ENCODE measurements at places on chromosomes 12 and 14.

DNA sequence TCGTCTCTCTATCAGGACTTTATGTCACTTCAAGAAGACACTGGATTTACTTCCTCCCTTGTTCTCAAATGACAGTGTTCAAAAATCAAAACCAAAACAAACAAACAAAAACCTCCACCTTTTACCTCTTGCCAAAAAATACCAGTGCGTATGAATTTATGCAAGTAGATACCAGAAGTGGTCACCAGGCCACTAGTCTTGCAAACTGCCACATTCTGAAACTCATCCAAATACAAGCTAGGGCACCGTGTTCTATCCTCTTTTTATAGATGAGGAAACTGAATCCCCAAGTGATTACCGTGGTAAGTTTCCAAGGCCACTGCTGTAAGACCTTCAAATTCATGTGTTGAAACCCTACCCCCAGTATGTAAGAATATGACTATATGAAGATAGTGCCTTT is 343.9 kb upstream of the KITLG start:
- H3K27me3 ChIP-seq, result no peaks in the 10 kb centered on the region
- no peak overlapping the region for H3K27ac ChIP-seq
- H3K4me3 ChIP-seq, result no peak overlapping the region
- peaks cover 14% of the 10 kb centered on the region for H3K4me1 ChIP-seq
- DNase-seq, result no peak

GRCh38 chr12:94714378-94715114 is 64.2 kb upstream of the TMCC3 start:
- no peaks in the 10 kb centered on the region for H3K4me1 ChIP-seq
- H3K4me3 ChIP-seq, result no peak overlapping the region
- no peaks in the 10 kb centered on the region for H3K36me3 ChIP-seq
- H3K27ac ChIP-seq, result no peak overlapping the region
- H3K27me3 ChIP-seq, result no peaks in the 10 kb centered on the region
- DNase-seq, result peak; percentile 10

DNA sequence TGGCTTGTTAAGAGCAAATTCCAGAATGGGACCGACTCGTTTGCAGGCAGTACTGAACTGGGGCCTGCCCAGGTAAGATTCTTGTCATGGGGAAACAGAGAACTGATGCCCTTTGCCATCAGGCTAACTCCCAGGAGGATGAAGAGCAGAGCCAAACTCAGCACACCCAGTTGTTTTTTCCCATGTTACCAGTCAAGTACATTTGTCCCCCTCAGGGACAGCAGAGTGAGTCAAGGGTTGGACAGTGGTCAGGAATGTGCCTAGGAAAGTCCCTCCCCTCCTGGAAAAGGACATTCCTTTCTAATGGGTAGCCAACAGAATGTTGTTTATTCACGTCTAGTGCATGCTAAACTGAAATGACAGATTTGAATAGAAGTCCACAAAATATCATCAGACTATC is 1.6 kb downstream of the ART4 start:
- no peaks in the 10 kb centered on the region for H3K27me3 ChIP-seq
- DNase-seq, result peak; percentile 68
- H3K4me3 ChIP-seq, result no peak overlapping the region
- peaks cover 57% of the 10 kb centered on the region for H3K4me1 ChIP-seq

GRCh38 chr12:4221258-4221620 is 52.3 kb upstream of the CCND2 start:
- no peaks in the 10 kb centered on the region for H3K4me1 ChIP-seq
- no peak overlapping the region for H3K4me3 ChIP-seq
- no peaks in the 10 kb centered on the region for H3K36me3 ChIP-seq
- H3K27me3 ChIP-seq, result no peaks in the 10 kb centered on the region

GRCh38 chr12:24177889-24178288 is 228.4 kb upstream of the SOX5 start:
- H3K4me3 ChIP-seq, result no peak overlapping the region
- no peaks in the 10 kb centered on the region for H3K27me3 ChIP-seq
- no peak overlapping the region for H3K27ac ChIP-seq

DNA sequence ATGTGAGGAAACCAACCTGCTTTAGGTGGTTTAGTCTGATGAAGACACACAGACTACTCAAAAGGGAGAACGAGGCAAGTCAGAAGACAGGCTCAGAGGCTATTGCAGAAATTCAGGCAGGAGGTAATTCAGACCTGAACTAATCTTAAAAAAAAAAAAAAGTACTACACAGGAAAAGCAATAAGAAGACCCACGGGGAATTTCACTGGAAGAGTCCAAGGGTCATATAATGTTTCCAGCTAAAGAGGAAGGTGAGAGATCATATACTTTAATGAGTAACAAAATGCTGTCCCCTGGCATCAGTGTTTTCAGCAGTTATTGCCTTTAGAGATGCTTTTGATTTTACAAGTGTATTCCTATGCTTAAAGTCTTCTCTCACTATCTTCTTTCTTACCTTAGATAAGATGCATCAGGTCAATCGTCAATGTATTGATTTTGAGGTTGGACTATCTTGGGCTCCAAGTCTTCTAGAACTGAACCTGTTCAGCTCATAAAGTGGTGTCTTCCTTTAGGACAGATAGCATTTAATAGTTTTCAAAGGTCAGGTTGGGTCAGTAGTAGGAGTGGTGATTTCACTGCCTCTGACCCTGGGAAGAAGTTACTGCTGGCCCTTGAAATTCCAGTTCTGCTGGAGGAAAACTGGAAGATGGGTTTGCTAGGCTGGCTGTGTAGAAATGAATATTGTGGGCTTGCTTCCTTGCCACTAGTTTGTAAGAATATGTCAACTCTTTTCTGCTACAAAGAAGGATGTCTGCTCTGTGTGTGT is 60.0 kb downstream of the FAR2 start:
- no peak overlapping the region for H3K4me3 ChIP-seq
- H3K4me1 ChIP-seq, result no peaks in the 10 kb centered on the region
- H3K36me3 ChIP-seq, result no peaks in the 10 kb centered on the region
- H3K27ac ChIP-seq, result no peak overlapping the region
- no peak for DNase-seq

DNA sequence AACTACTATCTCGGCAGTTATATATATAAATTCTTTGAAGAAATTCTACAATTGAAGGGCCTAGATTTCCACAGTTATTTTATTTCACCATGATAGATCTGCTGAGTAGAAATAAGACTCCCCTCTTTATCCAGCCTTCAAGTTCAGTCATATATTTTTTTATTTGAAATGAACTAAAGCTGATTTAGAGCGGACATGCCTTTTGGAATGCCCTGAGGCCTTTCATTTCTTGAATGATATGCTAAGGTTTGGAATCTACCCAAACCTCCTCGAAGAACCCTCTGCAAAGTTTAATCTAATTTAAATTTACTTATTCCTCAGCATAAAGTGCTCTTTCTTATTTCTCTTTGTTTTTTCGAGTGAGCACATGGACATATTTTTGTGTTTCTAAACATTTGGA is 15.1 kb downstream of the SIX1 start:
- no peak for DNase-seq
- H3K27me3 ChIP-seq, result peaks cover 22% of the 10 kb centered on the region
- peaks cover 11% of the 10 kb centered on the region for H3K4me1 ChIP-seq
- H3K27ac ChIP-seq, result no peak overlapping the region
- no peaks in the 10 kb centered on the region for H3K36me3 ChIP-seq

- H3K27ac ChIP-seq, result no peak overlapping the region
- H3K4me1 ChIP-seq, result peaks cover 8% of the 10 kb centered on the region
- H3K4me3 ChIP-seq, result no peak overlapping the region
- no peak for DNase-seq
Measured at GRCh38 chr12:71605039-71605438, 58.6 kb downstream of the ZFC3H1 start.

GRCh38 chr12:69342421-69342820 is 5.8 kb upstream of the LYZ start:
- no peak overlapping the region for H3K4me3 ChIP-seq
- H3K27ac ChIP-seq, result peak overlapping the region; percentile 94
- no peaks in the 10 kb centered on the region for H3K27me3 ChIP-seq
- no peak for DNase-seq
- H3K4me1 ChIP-seq, result peaks cover 92% of the 10 kb centered on the region
- H3K36me3 ChIP-seq, result no peaks in the 10 kb centered on the region

DNA sequence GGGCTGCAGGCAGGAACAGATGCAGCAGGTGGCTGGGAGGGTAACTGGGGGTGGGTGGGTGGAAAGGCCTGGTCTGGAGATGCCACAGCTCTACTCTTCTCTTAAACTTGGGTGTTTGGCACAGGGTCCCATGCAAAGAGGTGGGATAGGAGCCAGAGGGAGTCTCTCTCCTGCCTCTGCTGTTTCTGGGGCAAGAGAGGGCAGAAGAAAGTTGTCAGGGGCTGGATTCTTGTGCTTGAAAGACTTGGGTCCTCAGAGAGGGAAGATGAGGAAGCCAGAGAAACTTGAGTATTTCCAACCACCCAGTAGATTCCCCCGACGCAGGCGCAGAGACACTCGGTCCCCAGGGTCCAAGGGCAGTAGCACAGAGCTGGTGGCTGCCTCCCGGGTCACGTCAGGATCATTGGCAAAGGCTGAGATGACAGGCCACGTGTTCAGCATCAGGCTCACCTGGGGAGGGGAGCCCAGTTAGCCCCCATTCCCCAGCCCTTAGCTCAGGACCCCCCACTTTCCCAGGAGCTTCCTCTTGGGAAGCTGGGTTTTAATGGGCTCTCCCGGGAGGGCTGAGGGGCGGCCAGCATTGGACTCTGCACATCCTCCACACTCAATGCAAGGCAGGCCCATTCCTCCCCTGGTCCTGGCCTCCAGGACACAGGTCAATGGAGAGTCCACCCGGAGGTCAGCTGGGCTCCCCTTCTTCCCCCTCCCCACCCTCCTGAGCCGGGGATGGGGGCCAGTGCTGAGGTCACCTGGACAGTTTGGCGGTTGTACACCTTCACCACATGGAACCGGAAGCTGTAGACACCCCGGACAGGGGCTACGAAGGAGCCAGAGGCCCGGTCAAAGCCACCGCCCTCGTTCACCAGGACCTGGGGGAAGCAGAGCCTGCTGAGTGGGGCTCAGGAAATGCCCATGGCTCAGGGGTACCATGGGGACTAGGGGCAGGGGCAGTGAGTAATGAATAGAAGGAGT is 1.6 kb downstream of the CBLN3 start:
- H3K27me3 ChIP-seq, result no peaks in the 10 kb centered on the region
- peaks cover 74% of the 10 kb centered on the region for H3K4me1 ChIP-seq
- no peak for DNase-seq
- peak overlapping the region; percentile 91 for H3K27ac ChIP-seq
- H3K4me3 ChIP-seq, result no peak overlapping the region
- peaks cover 4% of the 10 kb centered on the region for H3K36me3 ChIP-seq

GRCh38 chr12:19963972-19964371 is 404.4 kb upstream of the PDE3A start:
- H3K27me3 ChIP-seq, result no peaks in the 10 kb centered on the region
- peaks cover 12% of the 10 kb centered on the region for H3K4me1 ChIP-seq
- H3K27ac ChIP-seq, result no peak overlapping the region
- no peaks in the 10 kb centered on the region for H3K36me3 ChIP-seq
- DNase-seq, result no peak

GRCh38 chr14:72552236-72552635 is 341.7 kb downstream of the DPF3 start:
- H3K27me3 ChIP-seq, result no peaks in the 10 kb centered on the region
- no peak overlapping the region for H3K27ac ChIP-seq
- no peak for DNase-seq
- no peak overlapping the region for H3K4me3 ChIP-seq

- no peaks in the 10 kb centered on the region for H3K36me3 ChIP-seq
- H3K4me1 ChIP-seq, result peaks cover 38% of the 10 kb centered on the region
- H3K4me3 ChIP-seq, result peak overlapping the region; percentile 28
- DNase-seq, result peak; percentile 61
Measured at GRCh38 chr12:69239922-69240630, 707 bp downstream of the CPSF6 start.

DNA sequence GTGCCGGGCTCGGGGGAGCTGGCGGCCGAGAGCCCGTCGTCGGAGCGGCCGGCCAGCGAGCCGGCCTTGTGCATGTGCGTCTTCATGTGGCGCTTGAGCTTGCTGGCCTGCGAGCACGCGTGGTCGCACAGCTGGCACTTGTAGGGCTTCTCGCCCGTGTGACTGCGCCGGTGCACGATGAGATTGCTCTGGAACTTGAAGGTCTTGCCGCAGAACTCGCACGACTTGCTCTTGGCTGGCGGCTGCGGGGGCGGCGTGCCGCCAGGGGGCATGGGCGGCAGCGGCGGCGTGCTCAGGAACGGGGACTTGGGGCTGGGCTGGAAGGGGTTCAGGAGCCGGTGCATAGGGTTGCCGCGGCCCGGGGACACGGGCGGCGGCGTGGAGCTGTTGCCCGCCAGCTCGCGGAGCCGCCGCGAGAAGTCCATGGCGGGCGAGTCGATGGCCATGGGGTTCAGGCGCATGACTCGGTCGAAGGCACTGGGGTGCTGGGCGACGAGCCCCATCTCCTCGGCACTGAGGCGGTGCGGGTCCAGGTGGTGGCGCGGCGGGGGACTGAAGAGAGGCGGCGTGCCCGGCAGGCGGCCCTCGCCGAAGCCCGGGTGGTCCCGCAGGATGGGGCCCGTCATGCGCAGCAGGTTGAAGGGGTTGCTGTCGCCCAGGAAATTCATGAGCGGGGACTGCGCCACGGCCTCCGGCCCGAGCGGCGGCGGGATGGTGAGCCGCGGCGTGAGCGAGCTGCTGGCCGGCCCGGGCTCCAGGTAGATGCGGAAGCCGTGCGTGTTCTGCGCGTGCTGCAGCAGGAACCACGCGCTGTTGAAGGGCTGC is 96.5 kb downstream of the BCL11B start:
- no peaks in the 10 kb centered on the region for H3K4me1 ChIP-seq
- H3K36me3 ChIP-seq, result no peaks in the 10 kb centered on the region
- no peak overlapping the region for H3K4me3 ChIP-seq

DNA sequence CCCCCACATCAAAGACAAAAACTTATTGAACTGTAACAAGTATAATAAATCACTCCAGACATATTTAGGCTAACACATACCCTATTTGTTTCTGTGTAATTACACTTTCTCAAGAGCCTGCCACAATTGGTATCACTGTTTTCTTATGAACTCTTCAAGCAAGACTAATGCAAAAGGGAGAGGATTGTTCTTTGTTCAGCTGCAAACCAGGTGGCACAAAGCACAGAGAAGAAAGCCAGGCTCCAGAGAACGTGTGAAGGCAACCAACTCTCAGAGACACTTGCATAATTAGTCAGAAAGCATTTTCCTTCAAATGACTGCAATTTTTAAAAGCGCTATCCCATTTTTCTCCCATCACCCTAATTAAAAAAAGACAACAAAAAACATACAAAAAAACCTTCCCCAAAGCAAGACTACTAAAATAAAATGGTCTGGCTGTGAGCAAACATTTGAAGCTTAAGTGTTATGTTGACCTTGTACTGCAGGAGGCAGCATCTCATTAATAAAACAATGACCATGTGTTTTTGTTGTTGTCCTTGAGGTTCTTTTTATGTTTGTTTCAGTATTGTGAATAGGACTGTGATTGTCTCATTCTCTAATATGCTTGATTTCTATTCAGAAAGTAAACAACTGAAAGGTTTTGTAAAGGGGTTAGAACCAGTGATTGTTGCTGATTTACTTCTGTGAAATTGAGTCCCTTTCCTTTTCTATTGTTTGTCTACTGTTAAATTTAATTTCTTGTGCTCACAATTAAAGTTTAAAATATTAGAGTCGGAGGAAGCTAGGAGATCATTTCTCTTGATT is 452.7 kb upstream of the PDE3A start:
- H3K4me1 ChIP-seq, result peaks cover 27% of the 10 kb centered on the region
- H3K27me3 ChIP-seq, result no peaks in the 10 kb centered on the region
- H3K27ac ChIP-seq, result no peak overlapping the region
- peak; percentile 16 for DNase-seq
- H3K36me3 ChIP-seq, result no peaks in the 10 kb centered on the region
- no peak overlapping the region for H3K4me3 ChIP-seq

- H3K4me3 ChIP-seq, result no peak overlapping the region
- no peak for DNase-seq
- no peaks in the 10 kb centered on the region for H3K27me3 ChIP-seq
- no peak overlapping the region for H3K27ac ChIP-seq
- no peaks in the 10 kb centered on the region for H3K36me3 ChIP-seq
- no peaks in the 10 kb centered on the region for H3K4me1 ChIP-seq
Measured at GRCh38 chr12:8609061-8609570, 3.5 kb downstream of the AICDA start.

GRCh38 chr12:112117685-112118084 is 7.7 kb upstream of the TRAFD1 start:
- H3K27me3 ChIP-seq, result no peaks in the 10 kb centered on the region
- DNase-seq, result no peak
- H3K4me3 ChIP-seq, result no peak overlapping the region
